Putamen (tissue), 1 donor: ENCODE measurements at places on chromosomes 6 and 20.
A peak's percentile ranks its signal among the peaks of the same experiment; 100 is the strongest.

DNA sequence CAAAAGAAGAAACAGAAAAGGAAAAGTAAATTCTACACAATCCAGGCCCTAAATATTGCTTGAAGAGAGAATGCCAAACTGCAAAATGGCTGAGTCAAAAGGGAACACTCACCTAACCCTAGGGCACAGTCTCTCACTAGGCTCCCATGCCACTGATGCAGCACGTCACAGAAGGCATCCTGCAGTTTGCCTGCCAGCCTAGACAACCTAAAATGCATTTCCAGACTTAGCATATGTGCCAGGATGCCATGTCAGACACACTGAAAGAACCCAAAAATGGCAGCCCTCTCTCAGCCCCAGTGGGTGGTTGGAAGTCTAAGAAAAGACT is 10.6 kb upstream of the SIRPD start:
- DNase-seq: no peak

- DNase-seq: no peak
These were observed 44.4 kb downstream of the RNF144B start for GRCh38 chr6:18431581-18431980.

DNA sequence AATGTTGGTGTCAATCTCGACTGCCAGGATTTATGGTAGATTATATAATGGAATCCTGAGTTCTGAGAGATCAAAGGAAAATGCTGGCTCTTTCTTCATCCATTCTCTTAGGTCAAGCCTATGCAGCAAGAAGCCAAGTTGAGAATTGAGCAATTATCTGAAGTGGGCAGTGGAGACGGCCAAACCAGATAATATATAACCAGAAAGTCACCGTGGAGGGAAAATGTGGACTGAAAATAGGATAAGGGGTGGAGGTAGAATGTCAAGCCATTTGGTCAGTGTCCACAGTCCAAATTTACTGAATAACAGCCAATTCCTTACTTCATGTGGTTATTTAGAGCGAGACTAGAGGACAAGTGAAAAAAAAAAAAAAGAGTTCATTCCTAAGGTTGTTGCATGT is 107.8 kb upstream of the ESR1 start:
- DNase-seq: no peak

DNA sequence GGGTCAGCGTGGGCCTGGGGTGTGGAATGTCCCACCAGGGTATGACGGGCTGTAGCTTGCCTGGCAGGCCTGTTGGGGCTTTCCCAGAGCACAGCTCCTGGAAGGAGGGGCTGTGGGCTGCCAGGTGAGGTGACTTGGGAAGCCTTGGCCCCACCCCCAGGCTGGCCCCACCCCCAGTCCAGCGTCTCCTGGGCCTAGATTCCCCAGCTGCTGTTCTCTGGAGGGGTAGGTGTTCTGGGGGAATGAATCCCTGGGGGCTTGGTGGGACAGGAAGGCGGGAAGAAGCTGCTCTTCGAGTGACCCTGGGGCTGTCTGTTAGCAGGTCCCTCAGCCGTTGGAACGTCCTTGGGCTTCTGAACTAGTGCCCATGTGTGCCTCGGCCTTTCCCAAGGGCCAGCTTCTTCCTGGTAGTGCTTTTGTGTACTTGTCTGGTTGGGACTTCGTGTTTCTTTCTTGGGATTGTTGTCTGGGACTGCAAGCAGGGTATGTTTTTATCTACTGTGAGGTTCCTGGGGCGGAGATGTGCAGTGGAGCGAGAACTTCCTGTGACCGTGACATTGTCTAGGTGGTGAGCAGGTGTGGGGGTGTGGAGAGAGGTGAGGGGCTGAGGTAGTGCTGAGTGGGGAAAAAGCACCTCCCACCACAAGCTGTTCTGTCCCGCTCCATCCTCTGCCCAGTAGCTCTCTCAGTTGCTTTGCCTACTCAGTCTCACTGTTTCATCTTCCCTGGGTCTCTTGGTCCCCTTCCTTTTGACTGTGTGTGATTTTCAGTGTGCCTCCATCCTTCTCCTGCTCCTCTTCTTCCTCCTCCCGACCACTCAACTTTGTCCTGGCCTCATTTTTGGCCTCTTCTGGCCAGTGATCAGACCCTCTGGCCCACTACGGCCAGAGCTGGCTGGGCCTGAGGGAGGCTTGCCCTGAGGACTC is 1.3 kb upstream of the DDR1 start:
- no peak for DNase-seq

- no peak for DNase-seq
These were observed 199.8 kb upstream of the POU3F2 start for GRCh38 chr6:98634569-98634968.

GRCh38 chr6:52671676-52672075 is 763 bp downstream of the TMEM14A start:
- DNase-seq: no peak

- no peak for DNase-seq
These were observed 997 bp upstream of the FBXO30 start for GRCh38 chr6:145815309-145816274.

DNA sequence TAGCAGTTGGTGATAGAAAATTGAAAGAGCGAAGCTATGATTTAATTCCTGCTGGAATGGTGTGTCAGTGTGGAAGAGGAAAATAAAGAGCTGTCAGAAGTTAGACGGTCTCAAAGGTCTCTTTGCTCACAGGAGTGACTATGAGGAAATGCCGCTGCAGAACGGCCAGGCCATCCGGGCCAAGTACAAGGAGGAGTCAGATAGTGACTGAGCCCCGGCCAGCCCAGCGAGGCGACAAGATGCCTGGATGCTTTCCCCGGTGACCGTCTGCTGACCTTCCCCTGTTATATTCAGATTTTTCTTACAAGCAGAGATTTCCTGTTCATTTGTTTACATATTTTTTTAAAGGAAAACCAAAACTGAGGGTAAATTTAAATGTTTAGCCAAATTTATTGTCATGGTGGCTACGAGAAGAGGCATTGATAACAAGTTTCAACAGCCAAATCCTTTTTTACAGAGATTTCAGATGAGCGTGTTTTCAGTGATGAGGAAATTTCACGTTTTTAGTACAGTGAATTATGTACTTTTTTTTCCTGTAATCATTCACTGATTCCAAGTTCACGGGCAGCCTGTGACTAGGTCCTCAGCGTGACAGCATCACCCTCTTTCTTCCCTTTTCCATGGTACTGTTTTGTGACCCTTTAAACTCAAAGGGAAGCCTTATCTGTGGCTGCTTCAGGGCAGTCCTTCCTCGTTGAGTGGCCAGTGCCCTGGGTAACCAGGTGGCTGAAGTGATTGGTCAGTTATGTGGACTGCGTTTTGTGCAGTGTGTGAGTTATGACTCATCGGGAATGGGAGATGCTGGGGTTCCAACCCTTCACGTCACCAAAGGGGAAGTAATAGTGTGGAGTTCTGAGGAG is 12.6 kb downstream of the DYNLT1 start:
- no peak for DNase-seq

- no peak for DNase-seq
These were observed 32.4 kb downstream of the GABRR2 start for GRCh38 chr6:89282749-89283148.

GRCh38 chr6:141729146-141729545 is 403.6 kb upstream of the GJE1 start:
- DNase-seq: no peak

GRCh38 chr6:93749191-93749590 is 329.8 kb upstream of the EPHA7 start:
- no peak for DNase-seq

DNA sequence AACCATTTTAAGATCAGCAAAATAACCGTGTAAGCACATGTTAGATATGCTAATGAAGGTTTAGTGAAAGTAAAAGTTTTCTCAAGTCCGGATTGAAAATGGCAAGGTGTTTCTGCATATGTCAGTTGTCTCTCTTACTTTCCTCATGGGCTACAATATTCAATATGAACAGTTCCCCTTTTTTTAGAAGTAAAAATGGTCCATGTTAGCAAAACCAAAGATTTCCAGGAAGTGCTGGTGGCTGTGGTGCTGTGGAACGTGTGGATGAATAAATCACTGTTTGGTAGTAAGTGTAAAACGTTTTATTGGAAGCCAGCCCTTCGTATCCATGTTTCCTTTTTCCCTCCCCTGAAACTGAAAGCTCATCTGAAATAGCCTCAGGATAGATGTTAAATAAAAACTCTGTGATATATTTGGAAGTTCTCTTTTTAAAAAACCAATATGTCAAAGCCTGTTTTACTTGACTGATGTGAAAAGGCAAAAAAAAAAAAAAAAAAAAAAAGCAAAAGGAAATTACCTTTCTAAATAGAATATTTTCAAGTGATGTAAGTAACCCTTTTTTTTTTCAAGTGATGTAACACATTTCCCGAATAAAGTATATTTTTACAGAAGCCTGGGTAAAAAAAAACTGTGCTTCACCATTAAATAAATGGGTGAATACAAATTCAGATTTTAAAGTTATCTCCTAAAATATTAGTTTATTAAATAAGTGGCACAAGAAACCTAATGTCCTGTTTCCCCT is 41.9 kb downstream of the PLEKHG1 start:
- peak; percentile 9 for DNase-seq

DNA sequence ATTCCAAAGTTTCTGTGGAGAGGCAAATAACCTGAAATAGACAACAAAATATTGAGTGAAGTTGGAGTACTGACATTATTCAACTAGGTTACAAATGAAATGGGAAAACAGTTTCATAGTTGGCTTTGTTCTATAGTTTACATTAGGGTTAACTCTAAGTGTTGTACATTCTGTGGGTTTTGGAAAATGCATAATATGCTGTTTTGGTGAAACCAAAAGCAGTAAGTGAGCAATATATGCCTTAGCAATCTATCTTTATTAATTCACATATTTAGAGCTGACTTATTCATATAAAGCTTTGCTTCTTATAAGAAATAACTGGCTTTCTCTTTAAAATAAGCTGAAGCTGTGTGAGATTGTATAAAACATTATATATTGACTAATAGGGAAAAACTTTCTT is 157.5 kb upstream of the AHI1 start:
- DNase-seq: no peak

DNA sequence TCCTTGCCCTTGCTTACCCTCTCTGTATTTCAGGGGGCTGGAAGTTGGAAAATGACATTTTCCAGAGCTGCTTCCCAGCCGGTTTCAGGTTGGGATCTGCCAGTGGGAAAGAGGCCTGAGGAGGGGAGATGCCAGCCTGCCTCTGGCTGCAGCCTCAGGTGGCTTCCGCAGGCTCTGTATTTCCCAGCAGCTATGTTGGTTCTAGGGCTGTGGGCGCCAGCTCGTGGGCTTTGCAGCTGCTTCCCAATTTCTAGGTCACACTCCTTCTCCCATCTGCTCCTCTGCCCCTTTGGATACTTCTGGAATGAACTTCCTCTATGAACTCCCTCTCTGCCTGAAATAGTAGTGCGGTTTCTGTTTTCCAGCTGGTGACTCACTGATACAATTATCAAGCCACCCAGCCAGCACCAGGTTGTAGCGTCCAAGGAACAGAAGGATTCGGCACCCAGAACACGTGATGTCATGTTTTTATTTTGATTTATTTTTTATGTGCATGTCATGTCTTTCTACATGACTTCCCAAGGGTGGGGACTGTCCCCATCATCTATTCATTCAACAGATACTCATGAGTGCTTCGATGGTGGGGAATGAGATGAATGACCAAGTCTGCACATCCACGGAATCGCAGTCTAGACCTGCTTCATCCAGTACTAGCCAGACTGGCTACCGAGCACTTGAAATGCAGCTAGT is 38.0 kb downstream of the TGM2 start:
- no peak for DNase-seq

GRCh38 chr20:3412600-3413392 is 5.3 kb upstream of the DNAAF9 start:
- DNase-seq: no peak

- no peak for DNase-seq
These were observed 18.6 kb downstream of the HMGCLL1 start for GRCh38 chr6:55560290-55560885.

DNA sequence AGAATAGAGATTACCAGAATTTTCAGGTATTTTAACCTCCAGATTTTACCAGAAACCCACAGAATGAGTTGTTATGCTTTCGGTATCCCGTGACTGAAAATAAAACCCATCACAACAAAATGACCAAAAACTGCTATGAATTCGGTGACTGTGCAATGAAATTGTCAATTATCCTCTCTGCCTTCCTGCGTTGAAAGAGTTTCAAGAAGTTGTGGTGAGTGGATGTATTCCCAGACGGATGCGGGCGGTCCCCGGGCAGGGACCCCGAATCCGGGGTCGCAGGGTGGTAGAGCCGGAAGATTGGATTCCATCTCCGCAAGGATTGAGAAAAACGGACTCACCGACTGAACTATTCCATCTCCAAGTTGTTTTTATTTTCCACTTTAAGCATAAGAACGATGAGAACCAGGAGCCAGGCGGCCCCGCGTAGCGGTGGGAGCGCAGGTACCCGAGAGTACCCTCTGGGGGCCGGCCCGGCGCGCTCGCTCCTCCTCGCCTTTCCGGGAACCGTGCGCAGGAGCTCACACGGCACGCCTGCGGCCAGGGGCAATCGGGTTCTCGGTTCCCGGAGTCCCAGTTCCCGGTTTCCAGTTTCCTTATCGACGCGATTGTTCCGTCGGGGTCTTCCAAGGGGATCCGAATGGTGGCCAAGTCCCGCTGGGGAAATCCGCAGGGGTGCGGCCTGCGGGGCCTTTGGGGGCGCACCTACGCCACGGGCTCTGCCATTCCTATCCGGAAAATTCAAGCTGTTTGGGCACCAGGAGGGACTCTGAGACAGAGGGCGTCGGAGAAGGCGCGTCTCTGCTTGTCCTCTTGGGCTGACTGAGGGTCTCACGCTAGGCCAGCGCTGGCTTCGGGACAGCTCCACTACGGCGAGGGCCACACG is 104.9 kb upstream of the PRDM1 start:
- no peak for DNase-seq

- no peak for DNase-seq
These were observed 20.5 kb downstream of the GCLC start for GRCh38 chr6:53524455-53524815.

DNA sequence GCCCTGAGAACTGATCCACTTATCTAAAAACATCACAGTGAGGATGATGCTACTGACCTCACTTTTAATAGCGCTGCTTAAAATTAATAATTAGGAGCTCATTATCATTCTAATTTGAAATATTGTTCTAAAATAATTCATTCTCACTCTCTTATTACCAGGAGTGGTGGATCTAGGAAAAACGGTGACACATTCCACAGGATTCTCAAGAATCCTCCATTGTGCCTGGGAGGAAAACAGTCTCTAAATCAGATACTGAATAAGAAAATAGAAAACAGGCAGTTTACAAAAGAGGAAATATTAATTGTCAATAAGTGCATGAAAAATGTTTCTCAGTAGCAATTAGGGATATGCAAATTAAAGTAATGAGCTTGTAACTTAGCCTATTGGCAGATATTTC is 187.4 kb downstream of the TENT5A start:
- no peak for DNase-seq

GRCh38 chr20:10501402-10501801 is 66.3 kb downstream of the SLX4IP start:
- peak; percentile 66 for DNase-seq

GRCh38 chr20:48620154-48620506 is 207.7 kb downstream of the PREX1 start:
- no peak for DNase-seq
